Activated CD4-positive, CD25-positive, alpha-beta regulatory T cell treated with anti-CD3 and anti-CD28 coated beads, Interleukin-2, amount 50 U/mL, for 16 hours (primary cell): ENCODE measurements at places on chromosomes 6 and 20.

DNA sequence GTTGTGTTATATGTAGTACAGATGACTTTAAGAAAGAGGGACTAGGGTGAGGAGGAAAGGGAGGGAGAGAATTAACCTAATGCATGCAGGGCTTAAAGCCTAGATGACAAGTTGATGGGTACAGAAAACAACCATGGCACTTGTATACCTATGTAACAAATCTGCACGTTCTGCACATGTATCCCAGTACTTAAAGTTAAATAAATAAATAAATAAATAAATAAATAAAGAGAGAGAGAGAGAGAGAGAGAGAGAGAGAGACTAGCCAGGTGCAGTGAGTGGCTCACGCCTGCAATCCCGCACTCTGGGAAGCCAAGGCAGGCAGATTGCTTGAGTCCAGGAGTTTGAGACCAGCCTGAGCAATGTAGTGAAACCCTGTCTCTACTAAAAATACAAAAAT lies 11.5 kb upstream of the CARMIL1 start:
- no peak for DNase-seq

- DNase-seq = no peak
Observed at GRCh38 chr6:147268254-147268653, 64.0 kb downstream of the STXBP5 start.

GRCh38 chr20:420166-420620 lies 12.1 kb downstream of the RBCK1 start:
- no peak for DNase-seq

GRCh38 chr20:40803381-40803780 lies 114.3 kb upstream of the MAFB start:
- no peak for DNase-seq

DNA sequence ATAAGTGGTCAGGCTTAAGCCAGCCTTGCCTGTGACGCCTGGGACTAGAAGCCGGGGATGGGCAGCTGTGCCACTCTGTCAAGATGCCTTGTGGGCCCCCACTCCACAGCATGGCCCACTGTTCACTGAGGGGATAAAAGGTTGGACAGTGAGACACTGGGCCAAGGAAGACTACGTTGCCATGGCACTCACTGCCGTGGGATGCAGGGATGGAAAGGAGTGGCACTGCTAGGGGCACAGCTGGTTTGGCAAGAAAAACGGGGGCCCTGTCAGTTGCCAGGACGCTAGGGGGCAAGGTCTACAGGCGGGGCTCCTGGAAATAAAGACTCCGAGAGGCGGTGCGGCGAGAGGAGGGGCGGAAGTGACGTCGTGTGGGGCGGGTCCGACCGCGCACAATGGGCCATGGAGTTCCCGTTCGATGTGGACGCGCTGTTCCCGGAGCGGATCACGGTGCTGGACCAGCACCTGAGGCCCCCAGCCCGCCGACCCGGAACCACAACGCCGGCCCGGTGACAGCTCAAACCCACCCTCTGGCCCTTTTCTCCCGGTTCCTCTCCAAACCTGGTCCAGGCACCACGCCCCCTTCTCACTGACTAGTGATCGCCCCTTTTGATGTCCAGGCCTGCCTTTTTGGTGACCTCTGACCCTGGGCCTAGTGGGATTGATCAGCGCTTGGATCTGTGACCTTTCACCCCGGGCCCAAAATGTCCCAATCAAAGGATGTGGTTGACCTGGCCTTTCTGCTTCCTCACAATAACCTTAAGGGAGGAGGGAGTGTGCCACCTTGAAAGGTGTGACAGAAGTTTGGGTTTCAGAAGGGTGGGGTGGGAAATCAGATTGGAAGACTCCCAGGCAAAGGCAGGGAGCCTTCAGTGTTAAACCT lies at the start of gene ATAT1:
TSS of gene ATAT1 (plus strand) at position 391 of the 883 bp plus-strand sequence.
- DNase-seq = peak; percentile 72

DNA sequence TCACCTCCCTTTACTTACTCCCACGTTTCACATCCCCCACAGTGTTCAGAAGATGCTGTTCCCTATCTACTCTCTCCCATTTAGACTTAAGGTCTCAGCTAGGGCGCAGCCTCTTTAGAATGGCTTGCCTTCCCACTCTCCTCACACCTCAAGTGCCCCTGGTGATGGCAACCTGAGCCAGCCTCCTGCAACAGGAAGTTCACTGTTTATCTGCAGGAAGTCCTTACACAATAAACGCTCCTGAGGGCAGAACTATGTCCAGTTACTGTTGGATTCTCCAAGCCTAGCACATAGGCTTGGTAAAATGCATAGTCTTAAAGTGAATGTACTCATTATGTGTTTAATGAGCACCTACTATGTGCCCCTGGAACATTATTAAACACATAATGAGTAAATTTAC lies 21.9 kb upstream of the RAB22A start:
- DNase-seq = no peak

DNA sequence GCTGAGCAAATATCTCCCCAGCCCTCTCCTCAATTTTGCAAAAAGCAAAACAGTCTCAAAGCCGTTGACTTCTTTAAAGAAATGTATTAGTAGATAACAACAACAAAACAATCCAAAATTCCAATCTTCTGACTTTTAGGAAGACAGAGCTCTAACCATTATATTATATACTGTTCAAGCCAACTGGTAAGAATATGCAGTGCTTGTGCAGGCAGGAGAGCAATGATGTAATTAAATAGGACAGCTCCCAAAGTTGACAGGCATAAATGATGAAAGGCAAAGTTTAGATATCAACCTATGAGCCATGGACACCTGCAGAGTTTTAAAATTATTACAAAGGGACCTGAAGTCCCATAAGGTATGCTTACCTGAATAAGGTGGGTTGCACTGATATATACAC lies 16.6 kb upstream of the CEP85L start:
- no peak for DNase-seq

DNA sequence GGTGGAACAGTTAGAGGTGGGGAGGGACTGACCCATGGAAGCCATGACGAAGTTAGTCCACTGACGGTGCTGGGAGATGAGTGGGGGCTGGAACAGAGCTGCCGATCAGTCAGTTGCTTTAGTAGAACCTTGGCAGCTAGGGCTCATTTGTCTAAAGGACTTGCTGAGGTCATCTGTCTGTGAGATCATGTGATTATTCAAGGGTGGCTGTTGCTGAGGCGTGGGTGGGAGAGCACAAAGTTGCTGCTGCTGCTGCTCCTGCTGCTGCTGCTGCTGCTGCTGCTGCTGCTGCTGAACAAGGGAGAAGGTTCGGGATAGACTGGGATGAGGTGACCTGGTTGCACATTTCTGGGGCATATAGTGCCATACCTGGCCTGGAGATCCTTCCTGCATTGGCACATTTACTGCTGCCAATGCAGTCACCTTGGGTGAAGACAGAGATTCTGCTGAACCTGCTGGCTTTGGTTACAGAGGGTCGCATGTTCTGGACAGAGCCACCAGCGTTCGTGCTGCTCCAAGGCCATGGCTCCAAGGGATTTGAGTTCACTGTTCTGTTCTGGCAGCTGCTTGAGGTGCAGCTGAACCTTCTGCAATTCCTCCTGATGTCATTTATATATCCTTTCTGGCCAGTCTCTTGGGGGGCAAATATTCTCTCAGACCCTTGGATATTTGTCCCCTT lies 840.5 kb downstream of the HACE1 start:
- no peak for DNase-seq

GRCh38 chr6:45554591-45554990 lies 176.9 kb upstream of the SUPT3H start:
- no peak for DNase-seq

DNA sequence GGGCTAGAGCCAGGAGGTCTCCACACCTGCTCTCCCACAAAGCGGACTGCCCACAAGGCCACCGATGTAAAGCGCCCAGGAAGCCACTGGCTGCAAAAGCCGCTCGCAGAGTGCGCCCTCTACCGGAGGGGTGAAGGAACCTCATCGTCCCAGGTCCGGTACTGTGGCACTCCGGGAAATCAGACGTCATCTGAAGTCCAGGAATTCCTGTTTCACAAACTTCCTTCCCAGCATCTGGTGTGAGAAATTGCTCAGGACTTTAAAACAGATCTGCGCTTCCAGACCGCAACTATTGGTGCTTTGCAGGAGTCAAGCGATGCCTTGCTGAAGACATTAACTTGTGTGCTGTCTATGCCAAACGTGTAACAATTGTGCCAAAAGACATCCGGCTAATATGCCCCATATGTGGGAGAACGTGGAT lies 115.1 kb upstream of the ARID1B start:
- DNase-seq = peak; percentile 37

GRCh38 chr20:46562373-46563169 lies 12.1 kb upstream of the OCSTAMP start:
- DNase-seq = peak; percentile 20

GRCh38 chr20:49989234-49990065 lies 6.7 kb downstream of the SNAI1 start:
- DNase-seq = no peak
